ENCODE measurements at places on chromosomes 11 and 22.

- no peak for DNase-seq
These were observed 1.5 kb downstream of the MIEF1 start for GRCh38 chr22:39503630-39504029.

DNA sequence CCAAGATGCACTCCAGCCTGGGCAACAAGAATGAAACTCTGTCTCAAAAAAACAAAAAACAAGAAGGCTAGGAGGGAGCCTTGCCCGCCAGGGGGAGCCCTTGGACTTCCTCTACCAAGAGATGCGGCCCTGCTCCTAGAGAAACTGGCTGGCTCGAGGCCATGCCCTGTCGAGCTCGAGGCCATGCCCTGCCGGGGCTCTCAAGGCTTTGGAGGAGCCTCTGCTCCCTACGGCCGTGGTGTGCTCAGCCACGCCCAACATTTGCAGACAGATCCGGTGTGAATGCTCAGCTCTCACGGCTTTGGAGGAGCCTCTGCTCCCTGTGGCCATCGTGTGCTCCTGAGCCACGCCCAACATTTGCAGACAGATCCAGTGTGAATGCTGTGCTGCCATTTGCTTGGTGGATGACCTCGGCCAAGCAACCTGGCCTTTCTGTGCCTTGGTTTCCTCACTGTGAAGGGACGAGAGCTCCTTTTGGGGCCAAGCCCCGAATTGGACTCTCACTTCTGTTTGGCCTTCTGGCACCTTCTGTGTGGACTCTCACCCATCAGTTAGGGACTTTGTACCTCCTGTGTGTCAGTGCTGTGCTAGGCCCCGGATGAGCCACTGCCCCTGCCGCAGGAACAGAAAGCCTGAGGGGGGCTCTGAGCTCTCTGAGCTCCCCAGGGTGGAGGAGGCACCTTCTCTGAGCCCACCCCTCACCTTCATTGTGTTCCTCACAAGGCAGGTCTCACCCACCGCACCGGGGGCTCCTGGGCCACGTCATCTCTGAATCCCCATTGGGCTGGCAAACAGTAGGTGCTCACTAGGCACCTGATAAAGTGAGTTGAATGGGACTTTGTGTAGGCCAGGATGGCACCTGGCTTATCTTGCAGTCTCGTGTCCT lies 14.1 kb downstream of the C11orf24 start:
- peak; percentile 92 for DNase-seq

- no peak for DNase-seq
These were observed 52.6 kb upstream of the NAV2 start for GRCh38 chr11:19660076-19660475.

- no peak for DNase-seq
These were observed 72.7 kb upstream of the RTL6 start for GRCh38 chr22:44570476-44571445.

DNA sequence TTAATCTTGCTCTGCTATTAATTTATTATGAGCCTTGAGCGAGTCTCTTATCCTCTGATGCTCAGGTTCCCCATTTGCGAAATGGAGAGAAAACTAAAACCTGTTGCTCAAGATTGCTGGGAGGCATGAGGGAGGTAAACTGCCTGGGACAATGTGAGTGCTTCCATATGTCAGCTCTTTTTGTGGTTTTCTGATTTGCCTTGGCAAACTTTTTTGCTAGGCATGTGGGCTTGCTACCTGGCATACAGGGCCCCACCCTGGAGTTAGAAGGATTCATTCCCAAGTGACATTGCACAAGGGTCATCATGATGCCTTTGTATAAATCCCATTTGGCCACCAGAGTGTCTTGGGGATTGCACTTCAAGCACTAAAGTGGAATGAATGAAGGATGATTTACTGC lies 22.4 kb downstream of the TSPAN18 start:
- no peak for DNase-seq

- DNase-seq: no peak
These were observed 2.0 kb upstream of the ZNF195 start for GRCh38 chr11:3380706-3381545.

DNA sequence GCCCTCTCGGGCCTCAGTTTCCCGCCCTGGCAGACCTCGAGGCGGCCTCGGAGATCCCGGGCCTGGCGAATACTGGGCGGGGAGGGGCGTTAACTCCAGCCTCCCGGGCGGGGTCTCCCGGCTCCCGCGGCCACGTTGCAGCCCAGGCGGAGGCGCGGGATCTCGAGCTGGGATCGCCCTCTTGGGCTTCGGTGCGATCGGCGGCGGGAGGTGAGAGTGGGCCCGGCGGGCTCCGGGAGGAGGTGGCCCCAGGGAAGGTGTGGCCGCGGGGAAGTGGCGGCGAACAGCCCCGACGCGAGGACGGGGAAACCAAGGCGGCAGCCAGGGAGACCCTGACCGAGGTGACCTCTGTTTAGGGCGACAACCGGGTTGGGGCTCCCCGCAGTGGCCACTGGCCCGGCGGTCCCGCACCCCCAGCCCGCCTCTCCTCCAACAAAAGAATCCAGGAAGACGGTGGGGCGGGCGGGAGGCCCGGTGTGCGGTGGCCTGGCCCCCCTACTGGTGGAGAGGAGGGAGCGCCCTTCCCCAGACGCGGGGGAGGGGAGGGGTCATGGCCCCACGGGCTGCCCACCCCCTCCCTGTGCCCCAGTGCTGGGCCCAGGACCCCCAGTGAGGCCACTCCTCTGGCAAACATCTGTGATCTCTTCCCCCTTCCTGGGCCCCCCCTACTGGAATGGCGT lies at the start of gene PHETA2:
Gene PHETA2 (plus strand): TSS at position 117 of the 680 bp plus-strand sequence. CDS start 3,046 bp downstream, outside the sequence.
- peak; percentile 38 for DNase-seq

DNA sequence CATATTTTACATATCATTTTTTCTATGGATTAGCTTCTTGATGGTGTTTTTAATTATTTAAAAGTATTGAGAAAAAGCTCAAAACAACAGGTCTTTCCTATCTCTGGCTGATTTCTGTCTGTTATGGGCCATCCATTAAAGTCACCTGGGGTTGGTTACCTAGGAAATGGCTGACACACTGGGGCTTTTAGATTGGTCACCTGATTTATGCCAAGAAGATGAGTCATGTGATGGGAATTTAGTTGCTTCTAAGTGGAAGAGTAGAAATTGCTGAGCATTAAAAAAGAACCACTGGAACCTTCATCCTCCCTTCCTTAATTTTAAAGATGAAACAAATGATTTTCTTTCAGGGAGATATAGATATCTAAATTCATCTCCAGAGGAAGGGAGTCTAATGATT lies 48.8 kb upstream of the LARGE1 start:
- DNase-seq: no peak

DNA sequence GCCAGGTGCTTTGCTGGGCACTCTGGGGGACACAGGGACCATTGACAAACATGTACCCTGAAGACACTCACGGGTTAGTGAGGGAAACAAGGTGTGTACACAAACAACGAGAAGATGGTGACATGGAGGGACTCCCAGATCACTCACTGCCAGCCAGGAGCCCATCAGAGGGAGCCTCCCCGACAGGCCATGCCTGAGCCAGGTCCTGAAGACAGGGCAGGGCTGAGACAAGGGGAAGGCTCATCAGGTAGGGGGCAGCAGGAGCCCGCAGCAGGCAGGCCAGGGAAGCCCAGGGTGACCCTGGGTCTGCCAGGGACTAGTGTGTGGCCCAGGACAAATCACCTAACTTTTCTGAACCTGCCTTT lies 127.9 kb downstream of the BUD13 start:
- DNase-seq: no peak

- DNase-seq: no peak
These were observed 12.5 kb upstream of the PELI3 start for GRCh38 chr11:66454247-66454646.

GRCh38 chr22:46629291-46629690 lies 9.1 kb downstream of the GRAMD4 start:
- DNase-seq: no peak

GRCh38 chr11:6576471-6577373 lies 26.7 kb downstream of the RRP8 start:
- DNase-seq: no peak

DNA sequence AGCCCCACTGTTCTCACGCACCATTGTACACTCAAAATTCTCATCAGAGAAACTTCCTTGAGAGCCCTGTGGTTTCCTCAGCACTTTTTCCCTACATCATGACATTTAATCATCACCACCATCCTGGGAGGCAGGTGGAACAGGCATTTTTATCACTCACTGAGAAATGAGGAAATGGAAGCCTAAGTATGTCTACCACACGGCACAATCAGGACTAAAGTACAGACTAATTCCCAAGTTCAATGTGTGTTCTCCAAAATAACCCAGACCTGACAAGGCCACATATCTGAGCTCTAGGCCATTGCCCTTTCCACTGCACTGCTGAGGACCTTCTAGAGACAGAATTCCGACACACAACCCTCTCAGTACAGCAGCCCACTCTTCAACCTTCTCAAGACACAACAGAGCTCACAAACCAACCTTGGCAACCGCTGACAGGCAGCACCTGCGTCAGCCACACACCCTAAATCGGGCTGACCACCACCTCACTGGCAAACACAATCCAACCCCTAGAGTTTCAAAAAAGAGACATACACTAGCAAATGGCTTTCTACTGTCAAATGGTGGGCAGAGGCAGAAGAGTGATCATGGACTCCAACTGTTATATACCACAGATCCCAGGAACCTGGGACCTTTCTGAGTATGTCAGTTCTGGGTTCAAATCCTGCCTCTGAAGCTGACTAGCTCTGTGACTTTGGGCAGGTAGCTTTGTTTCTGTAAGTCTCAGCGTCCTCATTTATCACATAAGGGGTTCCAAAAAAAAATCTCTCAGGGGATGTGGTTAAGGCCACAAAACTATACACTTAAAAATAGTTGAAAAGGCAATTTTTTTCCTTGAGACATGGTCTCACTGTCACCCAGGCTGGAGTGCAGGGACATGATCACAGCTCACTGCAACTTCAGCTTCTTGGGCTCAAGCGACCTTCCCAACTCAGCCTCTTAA lies 16.3 kb downstream of the SMCO4 start:
- no peak for DNase-seq

GRCh38 chr11:134014511-134014910 lies 54.4 kb upstream of the JAM3 start:
- DNase-seq: no peak

DNA sequence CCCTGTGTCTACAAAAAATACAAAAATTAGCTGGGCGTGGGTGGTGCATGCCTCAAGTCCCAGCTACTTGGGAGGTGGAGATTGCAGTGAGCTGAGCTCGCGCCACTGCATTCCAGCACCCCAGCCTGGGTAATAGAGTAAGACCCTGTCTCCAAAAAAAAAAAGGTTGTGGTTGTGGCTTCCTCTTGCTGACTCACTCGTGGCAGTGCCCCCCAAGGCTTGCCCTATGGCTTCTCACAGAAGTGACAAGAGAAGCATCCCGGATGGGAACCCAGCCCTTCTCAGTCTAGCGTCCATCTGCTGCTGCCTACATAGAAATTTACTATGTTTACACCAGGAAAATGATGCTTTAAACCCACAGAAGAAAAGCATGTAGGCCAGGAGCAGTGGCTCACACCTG lies 68.5 kb upstream of the PITPNB start:
- no peak for DNase-seq

- DNase-seq: no peak
These were observed 150.3 kb downstream of the NECTIN1 start for GRCh38 chr11:119578521-119579191.

DNA sequence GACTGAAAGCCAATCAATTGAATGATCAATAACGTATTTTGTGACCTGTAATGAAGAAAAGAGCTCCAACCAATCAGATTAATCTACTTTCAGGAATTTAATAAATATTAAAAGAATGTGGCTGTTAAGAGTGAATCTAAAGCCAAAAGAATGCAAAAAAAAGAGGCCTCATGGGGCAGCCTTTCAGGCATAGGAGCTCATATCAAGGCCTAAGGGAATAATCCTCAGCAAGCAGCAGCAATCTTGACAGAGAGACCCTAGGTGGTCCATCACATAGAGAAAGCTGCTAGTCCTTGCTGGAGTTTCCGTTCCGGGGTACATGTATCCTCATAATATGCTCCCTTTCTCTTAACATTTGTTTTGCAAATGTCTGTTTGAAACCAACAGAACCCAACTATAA lies 313.1 kb upstream of the PITPNB start:
- no peak for DNase-seq

- no peak for DNase-seq
These were observed 65.8 kb upstream of the NECTIN1 start for GRCh38 chr11:119794756-119795155.

DNA sequence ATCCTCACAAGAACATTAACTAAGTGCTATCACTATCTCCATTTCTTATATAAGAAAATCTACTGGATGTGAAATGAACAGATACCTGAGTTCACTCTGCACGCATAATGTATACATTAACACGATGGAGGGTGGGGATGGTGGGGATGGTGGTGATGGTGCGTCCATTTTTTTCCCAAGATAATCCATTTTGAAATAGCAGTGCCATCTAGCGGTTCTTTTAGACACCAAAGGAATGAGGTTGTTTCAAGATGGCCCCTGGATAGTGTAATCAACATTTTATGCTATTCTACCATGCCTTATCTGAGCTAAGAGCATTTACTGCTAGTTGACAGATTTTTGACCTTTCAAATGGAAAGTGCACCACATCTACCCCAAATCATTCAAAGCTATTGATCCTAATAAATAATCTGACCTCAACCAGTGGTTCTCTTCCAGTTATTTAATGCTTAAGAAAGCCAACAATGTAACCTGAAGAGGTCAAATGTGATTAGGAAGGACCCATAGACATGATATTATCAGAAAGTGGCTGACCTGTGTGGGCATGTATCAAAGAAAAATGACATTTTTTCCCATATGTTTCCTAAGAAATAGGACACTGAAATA lies 714.7 kb upstream of the TENM4 start:
- no peak for DNase-seq

DNA sequence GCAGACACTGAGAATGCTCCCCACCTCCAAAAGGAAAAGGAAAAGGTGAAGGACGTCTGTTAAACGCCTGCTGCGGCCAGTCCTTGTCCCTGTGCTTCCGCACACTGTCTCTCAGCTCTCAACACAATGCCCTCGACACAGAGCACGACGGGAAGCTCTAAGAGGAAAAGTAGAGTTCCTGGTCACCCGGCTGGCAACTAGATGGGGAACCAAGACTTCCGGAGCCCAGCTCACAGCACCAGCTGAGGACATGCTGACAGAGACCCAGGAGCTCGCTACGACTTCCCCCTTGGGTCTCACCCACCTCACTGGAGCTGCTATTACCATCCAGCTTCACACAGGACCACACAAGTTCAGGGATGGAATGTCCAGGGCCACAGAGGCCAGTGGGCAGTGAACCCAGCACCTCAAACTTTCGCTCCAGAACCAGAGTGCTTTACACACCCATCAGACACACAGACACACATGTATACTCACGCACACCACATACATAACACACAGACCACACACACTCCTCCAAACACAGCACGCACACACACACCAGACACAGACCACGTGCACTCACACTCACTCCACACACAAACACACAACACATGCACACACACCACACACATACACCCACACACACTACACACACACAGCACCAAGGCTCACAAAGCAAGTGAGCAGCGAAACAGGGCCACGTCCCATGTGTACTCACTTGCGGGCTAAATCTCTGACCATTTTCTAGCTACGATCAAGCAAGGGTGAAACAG lies 9.6 kb downstream of the SULT4A1 start:
- no peak for DNase-seq

GRCh38 chr11:79510960-79511359 lies 70.1 kb upstream of the TENM4 start:
- no peak for DNase-seq
